CD4-positive, alpha-beta memory T cell (primary cell): ENCODE measurements at places on chromosomes 12 and 14. TPM values are rescaled to one million over a fixed set of nuclear protein-coding genes. Genes with fewer than 3 reads are reported as not detected.

The IAPP gene
- not detected for total RNA-seq

The LYZ gene
- total RNA-seq: 42.3 TPM

The BCL2L2 gene
- total RNA-seq: 3.6 TPM

DNA sequence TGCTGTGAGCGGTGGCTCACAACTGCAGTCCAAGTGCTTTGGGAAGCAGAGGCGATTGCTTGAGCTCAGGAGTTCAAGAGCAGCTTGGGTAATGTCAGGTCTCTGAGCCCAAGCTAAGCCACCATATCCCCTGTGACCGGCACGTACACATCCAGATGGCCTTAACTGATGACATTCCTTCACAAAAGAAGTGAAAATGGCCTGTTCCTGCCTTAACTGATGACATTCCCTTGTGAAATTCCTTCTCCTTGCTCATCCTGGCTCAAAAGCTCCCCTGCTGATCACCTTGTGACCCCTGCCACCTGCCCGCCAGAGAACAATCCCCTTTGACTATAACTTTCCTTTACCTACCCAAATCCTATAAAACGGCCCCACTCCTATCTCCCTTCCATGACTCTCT, 48.6 kb downstream of the SLC25A47 start:
- DNase-seq: no peak

GRCh38 chr12:129790331-129790730, 113.5 kb downstream of the TMEM132D start:
- no peak for DNase-seq

- DNase-seq: no peak
These were observed 8.8 kb downstream of the BDKRB1 start for GRCh38 chr14:96264853-96265252.
